ENCODE measurements at places on chromosomes 13 and 19. TPM values are rescaled to one million over a fixed set of nuclear protein-coding genes. Genes with fewer than 3 reads are reported as not detected.

GRCh38 chr19:54316746-54317107, 3.8 kb upstream of the LILRA5 start:
- no peak overlapping the region for H3K4me3 ChIP-seq
- no peak overlapping the region for H3K27ac ChIP-seq
- peaks cover 24% of the 10 kb centered on the region for H3K27me3 ChIP-seq
- peaks cover 3% of the 10 kb centered on the region for H3K4me1 ChIP-seq

SMIM44 gene
- not detected for total RNA-seq

SKA3 gene
- 39.6 TPM for total RNA-seq

DNA sequence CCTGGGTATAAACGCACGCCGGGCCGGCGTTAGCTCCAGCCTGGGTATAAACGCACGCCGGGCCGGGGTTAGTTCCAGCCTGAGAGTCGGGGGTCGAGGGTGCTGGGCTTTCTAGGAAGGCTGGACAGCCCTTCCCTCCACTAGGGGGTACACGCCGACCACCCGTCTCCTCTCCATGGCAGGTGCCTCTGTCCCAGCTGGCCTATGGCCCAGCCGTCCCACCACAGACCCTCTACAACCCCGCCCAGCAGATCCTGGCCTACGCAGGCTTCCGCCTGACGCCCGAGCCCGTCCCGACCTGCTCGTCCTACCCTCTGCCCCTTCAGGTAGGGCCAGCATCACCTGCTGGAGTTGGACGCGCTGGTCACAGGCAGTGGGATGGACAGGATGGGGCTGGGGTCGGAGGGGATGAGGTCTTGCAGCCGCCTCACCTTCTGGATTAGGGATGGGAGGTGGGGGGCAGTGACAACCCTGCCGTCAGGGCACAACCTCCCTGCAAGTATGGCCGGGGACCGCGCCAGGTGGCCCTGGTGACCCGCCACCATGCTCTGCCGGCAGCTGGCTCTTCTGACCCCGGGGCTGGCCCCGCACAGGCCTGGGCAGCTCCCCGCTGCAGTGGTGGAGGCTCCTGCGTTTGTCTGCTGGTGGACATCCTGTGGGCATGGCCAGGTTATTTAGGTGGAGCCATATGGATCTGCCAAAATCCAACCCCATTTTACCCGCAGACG, 45.8 kb downstream of the TMEM255B start:
- no peak overlapping the region for H3K4me3 ChIP-seq
- H3K4me1 ChIP-seq: no peaks in the 10 kb centered on the region
- H3K36me3 ChIP-seq: peaks cover 2% of the 10 kb centered on the region
- no peak overlapping the region for H3K27ac ChIP-seq
- no peak for DNase-seq
- no peaks in the 10 kb centered on the region for H3K27me3 ChIP-seq

DNA sequence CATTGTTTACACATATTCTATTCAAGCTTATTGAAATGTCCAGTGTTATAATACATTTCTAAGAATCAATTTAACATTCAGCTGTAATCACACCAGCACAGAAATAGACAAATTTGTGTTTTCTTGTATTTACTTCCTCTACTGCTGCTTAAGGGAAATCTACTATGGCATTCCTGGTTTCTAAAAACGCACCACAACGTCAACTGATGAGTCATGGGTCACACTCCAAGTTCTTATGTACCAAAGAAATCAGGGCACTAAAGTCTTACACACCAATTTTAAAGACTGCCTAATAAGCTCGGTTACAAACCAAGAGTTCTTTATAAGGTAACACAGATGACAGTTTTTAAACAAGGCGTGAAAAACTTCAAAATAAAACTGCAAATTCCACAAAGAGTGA, 13.2 kb downstream of the LNX2 start:
- peaks cover 8% of the 10 kb centered on the region for H3K4me1 ChIP-seq
- H3K4me3 ChIP-seq: no peak overlapping the region
- peaks cover under 1% of the 10 kb centered on the region for H3K36me3 ChIP-seq
- no peak for DNase-seq
- no peak overlapping the region for H3K27ac ChIP-seq
- H3K27me3 ChIP-seq: no peaks in the 10 kb centered on the region

- H3K4me1 ChIP-seq: no peaks in the 10 kb centered on the region
- peaks cover 4% of the 10 kb centered on the region for H3K27me3 ChIP-seq
- H3K36me3 ChIP-seq: no peaks in the 10 kb centered on the region
- DNase-seq: no peak
- no peak overlapping the region for H3K27ac ChIP-seq
- no peak overlapping the region for H3K4me3 ChIP-seq
Observed at GRCh38 chr13:73544175-73544574, 485.4 kb downstream of the KLF5 start.

- H3K4me1 ChIP-seq: peaks cover 22% of the 10 kb centered on the region
- H3K4me3 ChIP-seq: no peak overlapping the region
- peaks cover 47% of the 10 kb centered on the region for H3K36me3 ChIP-seq
- DNase-seq: no peak
- no peaks in the 10 kb centered on the region for H3K27me3 ChIP-seq
Observed at GRCh38 chr19:10816691-10817090, 19.3 kb downstream of the TMED1 start.

- no peaks in the 10 kb centered on the region for H3K27me3 ChIP-seq
- no peak for DNase-seq
- H3K4me1 ChIP-seq: peaks cover 8% of the 10 kb centered on the region
- no peak overlapping the region for H3K4me3 ChIP-seq
- no peaks in the 10 kb centered on the region for H3K36me3 ChIP-seq
Observed at GRCh38 chr13:105904034-105904742, 631.3 kb downstream of the EFNB2 start.

Data from activated CD4-positive, alpha-beta T cell treated with anti-CD3 and anti-CD28 coated beads, Interleukin-2, amount 10 ng/mL, durations not matched to agents 24 days and 14 days (primary cell).